Fibroblast of skin of left biceps (primary cell): ENCODE measurements at places on chromosomes 11 and 22.

- no peak for DNase-seq
These were observed 19.4 kb upstream of the PHOX2A start for GRCh38 chr11:72263361-72263760.

- DNase-seq: no peak
These were observed 357.2 kb upstream of the NARS2 start for GRCh38 chr11:78931891-78932290.

DNA sequence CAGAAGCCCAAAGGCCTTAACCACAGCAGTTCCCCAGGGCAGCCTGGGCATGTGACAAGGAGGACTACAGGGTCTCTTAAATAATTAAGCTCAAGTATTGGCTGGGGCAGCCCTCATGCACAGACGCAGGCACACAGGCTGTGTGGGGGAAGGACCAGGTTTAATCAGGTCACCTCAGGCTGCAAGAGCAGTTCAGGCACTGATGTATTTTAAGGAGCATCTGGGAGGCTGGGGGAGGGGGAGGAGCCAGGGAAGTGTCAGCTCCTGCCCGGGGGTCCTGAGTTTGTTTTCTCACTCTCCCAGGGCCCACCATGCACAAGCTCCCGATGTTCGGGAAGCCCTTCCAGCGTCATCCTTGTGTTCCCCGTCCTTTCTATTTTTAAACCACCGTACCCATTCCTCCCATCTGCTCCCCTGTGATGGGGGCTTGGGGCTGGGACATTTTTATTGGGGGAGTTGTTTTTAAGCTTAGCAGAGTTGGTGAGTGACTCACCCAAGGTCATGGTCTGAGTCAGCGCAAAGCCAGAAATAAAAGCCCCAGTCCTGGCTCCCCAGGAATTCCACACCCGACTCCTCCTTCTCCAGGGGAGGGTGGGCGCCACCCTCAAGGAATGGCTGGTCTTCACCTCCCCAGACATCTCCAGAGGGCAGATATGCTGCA is 2.4 kb downstream of the CSDC2 start:
- no peak for DNase-seq

DNA sequence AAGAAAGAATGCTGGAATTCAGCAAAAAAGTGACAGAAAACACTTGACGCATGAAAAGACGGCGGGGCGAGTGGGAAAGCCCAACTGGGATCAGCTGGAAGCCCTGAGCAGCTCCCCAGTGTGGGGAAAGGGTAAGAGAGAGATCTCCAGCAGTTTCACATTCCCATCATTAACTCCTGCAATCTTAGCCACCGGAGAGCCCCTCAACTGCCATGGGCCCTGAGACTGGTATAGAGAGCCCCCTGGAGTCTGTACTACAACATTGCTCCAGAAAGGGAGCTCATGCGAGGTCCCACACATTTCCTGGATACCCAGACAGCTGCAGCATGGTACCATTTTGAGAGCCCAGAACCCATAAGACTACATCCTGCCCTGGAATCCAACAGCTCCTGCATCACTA is 31.1 kb downstream of the MRGPRX4 start:
- DNase-seq: no peak

- DNase-seq: no peak
These were observed 9.2 kb downstream of the LIN7C start for GRCh38 chr11:27497284-27497866.

- DNase-seq: peak; percentile 45
These were observed 176.7 kb downstream of the SOX6 start for GRCh38 chr11:16179676-16180075.

DNA sequence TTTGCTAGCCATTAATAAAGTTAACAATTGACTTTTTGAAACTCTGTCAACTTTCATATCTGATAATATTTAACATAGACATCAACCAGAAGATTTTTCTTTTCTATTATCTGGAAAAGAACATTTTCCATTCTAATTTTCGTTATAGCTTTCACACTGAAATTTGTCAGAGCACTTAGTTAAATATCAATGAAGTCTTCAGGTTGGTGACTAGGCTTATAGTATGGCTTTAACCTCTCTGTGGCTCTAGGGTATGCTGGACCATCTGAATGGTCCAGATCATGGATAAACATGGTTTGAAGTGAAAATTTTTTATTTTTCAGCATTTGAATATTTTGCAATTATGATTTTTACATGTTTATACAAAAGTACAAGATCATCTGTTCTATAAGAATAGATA is 548.1 kb downstream of the CNTN5 start:
- no peak for DNase-seq

GRCh38 chr11:79369055-79369454 is 71.8 kb downstream of the TENM4 start:
- no peak for DNase-seq

DNA sequence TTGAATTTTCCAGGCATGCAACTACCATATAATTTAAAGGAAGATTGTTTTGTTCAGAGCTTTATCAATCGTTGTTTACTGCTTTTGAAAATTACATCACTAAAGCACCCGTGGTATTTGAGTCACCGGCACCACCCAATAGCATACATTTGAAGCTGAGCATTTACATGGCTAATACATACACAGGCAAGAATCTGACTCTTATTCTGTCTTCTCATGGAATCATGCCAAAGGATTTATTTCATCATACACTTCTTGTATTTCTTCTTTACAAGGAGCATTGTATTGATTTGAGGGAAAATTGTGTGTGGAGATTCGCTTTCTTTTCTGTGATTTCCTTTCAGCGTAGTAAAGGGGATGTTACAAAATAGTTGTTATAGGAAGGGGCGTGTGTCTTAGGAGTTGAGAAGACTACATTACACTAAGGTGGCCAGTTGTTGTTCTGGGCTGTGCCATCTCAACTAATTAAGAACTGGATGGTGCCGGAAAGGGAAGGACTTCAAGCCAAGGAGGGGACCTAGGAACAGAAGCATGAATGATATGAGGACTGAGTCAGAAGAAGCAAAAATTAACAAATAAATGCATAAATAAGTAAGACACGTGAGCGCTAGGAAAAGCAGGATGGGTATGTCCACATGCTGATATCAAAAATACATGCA is 12.9 kb upstream of the CD3E start:
- DNase-seq: peak; percentile 2

GRCh38 chr22:39520226-39521105 is at the start of gene ATF4:
TSS of gene ATF4 (plus strand) at chr22:39520562. CDS start at chr22:39521446, 884 bp downstream.
- DNase-seq: peak; percentile 99

- DNase-seq: no peak
These were observed 58.7 kb upstream of the SLC5A12 start for GRCh38 chr11:26780376-26781085.

DNA sequence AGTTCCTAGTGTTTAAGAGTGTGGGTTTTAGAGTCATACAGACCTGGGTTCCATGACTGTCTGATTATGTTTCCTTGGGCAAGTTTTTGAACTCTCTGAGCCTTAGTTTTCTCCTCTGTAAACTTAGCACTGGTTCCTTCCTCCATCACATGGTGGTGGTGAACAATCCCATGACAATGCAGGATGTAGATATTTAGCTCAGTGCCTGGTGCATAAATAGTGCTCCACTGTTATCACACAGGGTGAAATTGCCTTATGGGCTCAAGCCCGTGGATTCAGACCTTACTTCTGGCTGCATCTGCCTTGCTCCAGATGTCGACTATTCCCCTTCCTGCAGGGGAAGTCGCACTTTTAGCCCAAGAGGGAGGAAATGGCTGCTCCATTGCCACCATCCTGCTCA is 62.7 kb downstream of the LDLRAD3 start:
- DNase-seq: no peak

GRCh38 chr22:32342977-32343376 is 14.7 kb upstream of the RFPL3 start:
- DNase-seq: no peak

- DNase-seq: no peak
These were observed 53.4 kb downstream of the ARHGAP42 start for GRCh38 chr11:100740440-100740839.

- DNase-seq: peak; percentile 97
These were observed at the start of gene PLA2G6 for GRCh38 chr22:38181453-38182200. TSS of gene PLA2G6 (minus strand) at chr22:38181830. CDS start at chr22:38169426, 12,404 bp downstream.

DNA sequence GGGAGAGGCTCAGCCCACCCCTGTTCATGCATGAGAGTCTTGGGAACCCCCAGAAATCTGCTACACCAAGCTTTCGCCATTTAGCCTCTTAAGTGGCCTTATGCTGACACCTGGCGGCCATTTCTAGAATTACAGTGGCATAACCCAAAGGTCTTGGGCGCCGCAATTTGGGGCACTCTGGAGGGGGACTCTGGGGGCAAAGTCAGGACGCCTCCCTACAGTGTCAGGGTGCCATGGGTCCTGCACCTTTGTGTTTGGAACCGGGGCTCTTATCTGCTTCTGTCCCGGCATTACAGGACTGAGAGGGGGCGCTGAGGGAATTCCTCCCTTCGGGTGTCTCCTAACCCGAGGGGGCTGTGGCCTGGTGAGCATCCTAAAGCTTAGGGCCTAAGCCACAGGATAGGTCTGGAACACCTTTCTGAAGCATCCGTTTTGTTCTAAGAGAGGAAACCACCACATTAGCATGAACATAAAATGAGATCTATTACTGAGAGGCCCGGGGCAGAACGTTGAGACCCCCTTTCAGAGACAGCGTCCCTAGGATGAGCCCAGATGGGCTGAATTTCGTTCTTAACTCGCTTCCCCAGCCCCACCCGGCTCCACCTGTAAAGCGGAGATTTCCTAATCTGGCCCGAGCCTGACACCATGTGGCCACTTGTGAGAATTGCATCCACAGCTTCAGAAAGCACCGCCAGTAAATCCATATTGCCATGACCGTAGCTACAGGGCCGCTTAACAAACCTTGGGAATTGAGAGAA is 9.3 kb downstream of the INS start:
- no peak for DNase-seq

- no peak for DNase-seq
These were observed 57.0 kb upstream of the ADORA2A start for GRCh38 chr22:24370401-24370800.

DNA sequence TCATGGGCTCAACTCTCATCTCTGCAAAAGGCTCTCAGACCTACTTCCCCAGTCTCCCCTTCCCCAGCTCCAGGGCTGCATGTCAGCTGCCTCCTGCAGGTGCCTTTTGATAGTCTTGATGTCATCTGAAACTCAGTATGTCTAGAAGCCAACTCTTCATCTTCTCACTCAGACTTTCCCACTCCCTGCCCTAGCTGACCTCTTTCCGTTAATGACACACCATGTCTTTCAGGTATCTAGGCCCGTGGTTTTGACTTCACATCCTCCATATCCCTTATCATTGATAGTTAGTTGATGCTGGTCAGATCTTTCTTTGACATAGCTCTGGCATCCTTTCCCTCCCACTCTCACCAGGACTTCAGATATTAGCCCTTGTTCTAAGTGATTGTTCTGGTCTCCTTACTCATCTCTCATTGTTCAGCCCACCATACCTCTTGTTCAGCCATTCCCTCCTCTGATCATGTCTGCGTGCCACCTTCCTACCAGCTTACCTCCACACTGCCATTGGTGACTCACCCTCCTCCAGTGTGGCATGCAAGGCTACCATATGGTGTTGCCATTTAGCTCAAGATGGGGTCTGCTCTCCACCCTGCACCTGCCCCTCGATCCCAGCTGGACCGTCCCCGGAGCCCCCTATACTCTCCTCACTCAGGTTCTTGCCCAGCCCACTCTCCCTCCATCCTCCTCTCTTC is 18.4 kb downstream of the TTC12 start:
- DNase-seq: no peak

DNA sequence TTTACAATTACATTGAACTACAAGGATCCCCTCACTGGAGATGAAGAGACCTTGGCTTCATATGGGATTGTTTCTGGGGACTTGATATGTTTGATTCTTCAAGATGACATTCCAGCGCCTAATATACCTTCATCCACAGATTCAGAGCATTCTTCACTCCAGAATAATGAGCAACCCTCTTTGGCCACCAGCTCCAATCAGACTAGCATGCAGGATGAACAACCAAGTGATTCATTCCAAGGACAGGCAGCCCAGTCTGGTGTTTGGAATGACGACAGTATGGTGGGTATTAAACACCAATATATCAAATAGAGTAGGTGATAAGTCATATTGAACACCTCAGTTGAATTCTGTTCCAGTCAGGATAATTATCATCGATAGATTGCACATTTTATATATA is 4.4 kb downstream of the FBXO7 start:
- no peak for DNase-seq

GRCh38 chr11:69215216-69215615 is 59.5 kb downstream of the SMIM38 start:
- no peak for DNase-seq

GRCh38 chr11:19447150-19447566 is 206.4 kb upstream of the E2F8 start:
- DNase-seq: no peak

GRCh38 chr22:21450858-21451353 is 16.3 kb upstream of the TMEM191C start:
- DNase-seq: no peak

GRCh38 chr11:629237-629583 is 2.2 kb upstream of the SCT start:
- DNase-seq: no peak

GRCh38 chr11:10885703-10886363 is 28.0 kb upstream of the ZBED5 start:
- no peak for DNase-seq

GRCh38 chr11:132551016-132551415 is 981.3 kb downstream of the OPCML start:
- DNase-seq: no peak

GRCh38 chr11:125165843-125166763 is 1.6 kb downstream of the PKNOX2 start:
- no peak for DNase-seq

DNA sequence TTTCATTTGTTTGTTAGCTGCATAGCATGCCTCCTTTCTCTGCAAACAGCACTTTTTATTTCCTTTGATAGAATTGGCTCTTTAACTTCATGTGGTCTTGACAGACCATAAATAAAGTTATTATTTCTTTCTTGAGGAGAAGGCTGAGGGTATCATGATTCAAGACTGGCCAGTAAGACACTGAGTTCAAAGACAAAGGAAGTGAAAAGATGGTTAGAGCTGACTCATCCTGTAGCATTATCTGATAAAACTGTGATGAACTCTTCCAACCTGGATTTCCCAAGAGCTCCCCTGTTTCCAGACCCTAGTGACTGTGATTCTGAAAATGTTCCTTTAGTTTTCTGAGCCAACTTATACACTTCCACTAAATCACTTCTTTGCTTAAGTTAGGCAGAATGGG is 179.3 kb upstream of the FAT3 start:
- no peak for DNase-seq

DNA sequence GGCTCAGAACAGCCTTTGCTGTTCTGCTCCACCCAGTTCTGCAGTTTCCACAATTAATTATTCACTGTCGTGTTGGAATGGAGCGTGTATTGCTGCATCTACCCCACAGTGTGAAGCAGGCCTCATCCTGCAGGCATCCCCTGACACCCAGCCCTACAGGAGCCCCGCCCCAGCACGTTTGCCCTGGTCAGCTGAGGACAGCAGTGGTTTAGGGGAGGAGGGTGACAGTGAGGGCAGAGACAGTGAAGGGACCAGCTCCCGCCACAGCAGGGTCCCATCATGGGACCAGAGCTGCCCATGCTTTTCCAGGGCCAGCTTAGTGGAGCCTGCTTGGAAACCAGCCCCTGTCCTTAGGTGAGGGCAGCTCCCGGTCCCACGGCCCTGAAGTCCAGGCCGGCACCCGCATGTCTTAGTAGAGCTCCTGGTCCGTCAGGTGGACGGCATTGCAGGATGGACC is 273.0 kb downstream of the TBC1D22A start:
- no peak for DNase-seq
